ENCODE measurements at places on chromosomes 1 and 21.

- no peak for DNase-seq
Measured at GRCh38 chr1:167947733-167948132, 10.9 kb upstream of the MPC2 start.

DNA sequence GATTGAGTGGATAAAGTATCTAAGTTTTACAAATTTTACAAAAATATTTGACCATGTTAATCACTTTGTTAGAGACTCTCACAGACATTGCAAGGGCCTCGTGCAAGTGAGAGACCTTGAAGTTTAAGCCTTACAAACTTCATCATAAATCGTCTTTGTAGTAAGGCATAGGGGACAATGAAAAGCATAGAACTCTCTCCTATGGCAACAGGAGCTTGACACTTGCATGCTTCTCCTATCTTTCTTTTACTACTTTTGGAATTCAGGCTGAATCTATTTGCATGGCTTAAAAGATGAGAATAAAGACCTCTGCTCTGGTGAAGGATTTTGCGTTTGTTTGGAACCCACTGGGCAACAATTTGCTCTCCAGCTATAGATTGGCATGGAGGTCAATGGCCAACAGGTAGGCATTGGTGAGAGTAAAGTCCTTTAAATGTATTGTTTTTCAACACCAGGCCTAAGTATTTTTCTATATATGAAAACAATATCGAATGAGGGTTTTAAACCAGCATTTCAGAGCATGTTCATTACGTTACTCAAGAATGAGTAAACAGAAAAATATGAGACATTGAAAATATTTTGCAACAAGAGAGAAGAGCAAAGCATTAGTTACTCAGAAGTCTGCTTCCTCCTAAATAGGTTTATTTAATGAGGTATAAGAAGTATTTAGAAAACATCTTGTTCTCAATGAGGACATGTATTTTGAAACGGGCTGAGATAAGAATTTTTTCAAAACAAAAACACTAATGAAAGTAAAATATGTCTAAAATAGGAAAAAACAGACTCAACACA lies 192.2 kb downstream of the TGFB2 start:
- DNase-seq = no peak

DNA sequence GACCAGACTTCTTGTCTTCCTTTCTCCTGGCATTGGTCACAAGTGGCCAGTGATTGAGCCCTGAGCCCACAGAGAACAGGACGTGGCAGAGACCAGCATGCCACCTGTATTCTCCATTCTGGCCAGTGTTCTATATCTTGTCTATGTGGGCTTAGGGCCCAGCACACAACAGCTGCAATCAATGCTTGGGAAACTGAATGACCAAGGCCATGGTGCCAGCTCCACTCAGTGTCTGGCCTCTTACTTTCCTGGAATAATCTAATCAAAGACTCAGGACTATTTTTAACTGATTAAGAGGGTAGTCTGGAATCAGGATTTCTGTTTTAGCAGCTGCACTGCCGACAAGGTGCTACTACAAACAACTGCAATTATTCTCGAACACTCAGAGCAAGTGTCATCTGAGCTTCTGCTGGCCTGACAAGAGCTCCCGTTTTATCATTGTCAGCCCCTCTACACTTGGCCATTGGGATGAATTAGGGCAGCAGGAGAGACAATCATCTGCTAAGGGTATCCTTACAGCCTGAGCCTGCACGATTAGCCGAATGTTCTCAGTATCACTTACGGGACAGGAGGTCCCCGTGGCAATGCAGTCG lies 74.4 kb upstream of the GRIK3 start:
- DNase-seq = no peak

GRCh38 chr1:93358293-93358692 lies 12.6 kb downstream of the DR1 start:
- no peak for DNase-seq

- no peak for DNase-seq
Measured at GRCh38 chr1:53321776-53322602, 5.9 kb downstream of the LRP8 start.

- no peak for DNase-seq
Measured at GRCh38 chr1:110515041-110515440, 3.9 kb downstream of the KCNA10 start.

All from activated naive CD4-positive, alpha-beta T cell (primary cell).